ENCODE measurements at places on chromosomes 3 and 15.
A peak's percentile ranks its signal among the peaks of the same experiment; 100 is the strongest.

DNA sequence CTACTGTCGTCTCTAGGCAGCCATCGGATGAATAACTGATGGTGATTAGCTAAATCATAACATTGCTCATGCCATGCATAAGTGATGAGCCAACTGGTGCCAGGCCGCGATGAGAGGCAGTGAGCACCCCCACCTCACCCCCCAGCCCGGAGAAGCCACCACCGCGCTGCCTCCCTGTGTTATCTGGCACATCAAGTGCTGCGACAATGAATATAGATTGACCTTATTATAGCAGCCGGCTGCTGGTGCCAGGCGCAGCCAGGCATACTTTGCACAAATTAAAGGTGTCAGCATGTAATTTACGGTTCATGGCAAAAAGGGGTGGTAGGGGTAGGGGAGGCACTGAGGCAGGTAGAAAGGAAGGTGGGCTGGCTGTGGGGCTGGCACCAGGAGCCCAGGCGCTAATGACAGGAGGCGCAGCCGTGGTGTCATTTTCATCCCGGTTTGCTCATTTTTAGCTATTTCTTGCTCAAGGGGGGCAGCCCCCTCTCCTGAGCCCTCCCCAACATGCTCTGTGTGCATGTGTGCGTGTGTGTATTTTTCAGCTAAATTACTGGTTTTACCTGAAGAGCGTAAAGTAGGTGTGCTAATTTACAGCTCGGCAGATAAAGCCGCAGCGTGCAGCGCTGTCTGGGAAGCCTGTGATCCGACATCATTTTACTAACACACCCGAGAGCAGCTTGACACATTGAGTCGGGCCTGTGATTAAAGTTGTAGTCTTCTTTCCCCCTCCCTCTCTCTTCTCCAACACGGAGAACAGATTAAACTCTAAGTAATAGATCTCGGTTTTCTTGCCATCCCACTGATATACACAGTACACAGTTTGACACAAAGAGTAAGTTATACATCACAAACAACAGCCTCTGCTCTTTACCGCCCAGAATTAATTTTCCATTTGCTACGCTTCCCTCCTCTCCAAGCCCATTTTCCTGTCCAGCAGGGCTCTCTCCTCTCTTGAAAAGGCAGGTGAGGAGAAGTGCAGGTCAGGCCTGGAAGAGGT is 212.3 kb downstream of the RPLP1 start:
- DNase-seq: peak; percentile 38

DNA sequence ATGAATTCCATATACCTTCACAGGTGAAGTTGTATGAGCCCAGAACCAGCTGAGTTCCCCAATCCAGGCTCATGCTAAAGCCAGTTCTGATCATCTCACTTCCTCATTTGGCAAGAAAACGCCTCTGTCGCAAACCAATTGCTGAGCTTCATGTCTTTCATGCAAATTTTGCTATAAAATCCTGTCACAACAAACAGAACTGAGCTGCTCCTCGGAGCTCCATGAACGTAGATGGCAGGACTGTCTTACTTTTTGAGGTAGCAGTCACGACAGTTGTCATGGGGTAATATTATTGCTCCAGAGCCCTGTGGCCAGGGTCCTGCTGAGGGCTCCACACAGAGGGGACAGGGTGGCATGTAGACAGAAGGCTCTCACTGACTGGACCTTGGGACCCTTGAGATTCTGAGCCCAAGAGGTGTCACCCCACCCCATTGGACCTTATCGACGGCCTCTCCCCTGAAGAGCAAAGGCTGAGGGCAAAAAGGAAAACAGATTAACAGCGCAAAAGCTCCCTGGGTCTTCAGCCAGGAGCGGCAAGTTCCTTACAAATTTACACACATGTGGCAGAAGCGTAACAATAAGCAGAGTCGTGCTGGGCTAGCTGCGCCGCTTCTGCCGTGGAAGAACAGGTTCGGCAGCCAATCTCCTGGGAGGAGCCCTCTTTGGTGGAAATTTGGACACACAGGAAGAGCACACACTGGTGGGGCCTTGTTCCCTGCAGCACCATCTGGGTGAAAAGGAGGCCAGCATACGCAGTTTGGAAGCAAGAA is 249.2 kb downstream of the OPA1 start:
- no peak for DNase-seq

GRCh38 chr3:77247061-77247460 is 207.2 kb downstream of the ROBO2 start:
- no peak for DNase-seq

- no peak for DNase-seq
Observed at GRCh38 chr15:45801543-45801942, 166.7 kb downstream of the SQOR start.

DNA sequence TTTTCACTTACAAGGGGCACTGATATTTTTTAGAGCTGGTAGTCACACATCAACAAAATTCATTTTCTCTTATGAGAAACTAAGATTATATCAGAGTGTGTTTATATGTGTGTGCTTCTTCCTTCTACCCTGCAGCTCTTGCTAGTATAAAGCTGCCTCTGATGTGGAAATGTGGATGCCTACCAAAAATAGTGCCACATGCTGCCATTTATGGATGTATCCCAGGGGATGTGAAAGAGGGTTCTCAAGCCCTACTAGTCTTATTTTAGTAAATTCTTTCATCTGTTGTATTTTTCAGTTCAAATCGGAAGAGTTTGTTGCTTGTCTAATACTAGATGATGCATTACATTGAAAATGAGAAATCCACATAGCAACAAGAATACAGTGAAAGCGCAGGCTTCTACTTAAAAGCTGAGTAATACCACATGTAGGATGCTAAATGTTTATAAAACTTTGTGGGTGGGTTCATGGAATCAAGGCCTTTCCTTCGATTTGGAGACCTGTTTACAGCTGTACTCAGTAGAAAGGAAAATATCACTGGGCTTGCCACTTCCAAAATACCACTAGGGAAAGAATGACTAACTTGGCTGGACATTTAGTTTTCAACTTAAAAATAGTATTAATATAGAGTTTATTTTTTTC is 399.2 kb downstream of the EPHA3 start:
- no peak for DNase-seq

- DNase-seq: no peak
Observed at GRCh38 chr3:8746780-8747345, 13.3 kb downstream of the CAV3 start.

DNA sequence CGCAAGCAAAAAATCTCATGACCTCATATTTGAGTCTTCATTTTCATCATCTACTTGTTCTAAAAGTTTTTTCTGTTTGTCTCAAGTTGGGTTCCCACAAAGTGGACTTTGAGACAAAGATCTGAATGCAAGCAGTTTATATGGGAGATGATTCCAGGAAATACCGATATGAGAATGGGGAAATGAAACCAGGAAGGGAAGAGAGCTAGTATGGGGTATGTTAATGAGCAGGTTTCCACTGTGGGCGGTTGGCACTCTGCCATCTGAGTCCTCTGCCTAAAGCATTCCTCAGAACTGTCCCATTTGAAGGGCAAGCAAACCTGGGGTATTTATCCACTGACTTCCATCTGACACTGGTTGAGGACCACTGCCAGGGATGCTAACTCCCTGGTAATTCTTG is 8.8 kb downstream of the ADPRH start:
- DNase-seq: no peak

GRCh38 chr3:195001261-195001660 is 269.7 kb downstream of the XXYLT1 start:
- DNase-seq: no peak
